ENCODE measurements at places on chromosomes 5 and 9.

DNA sequence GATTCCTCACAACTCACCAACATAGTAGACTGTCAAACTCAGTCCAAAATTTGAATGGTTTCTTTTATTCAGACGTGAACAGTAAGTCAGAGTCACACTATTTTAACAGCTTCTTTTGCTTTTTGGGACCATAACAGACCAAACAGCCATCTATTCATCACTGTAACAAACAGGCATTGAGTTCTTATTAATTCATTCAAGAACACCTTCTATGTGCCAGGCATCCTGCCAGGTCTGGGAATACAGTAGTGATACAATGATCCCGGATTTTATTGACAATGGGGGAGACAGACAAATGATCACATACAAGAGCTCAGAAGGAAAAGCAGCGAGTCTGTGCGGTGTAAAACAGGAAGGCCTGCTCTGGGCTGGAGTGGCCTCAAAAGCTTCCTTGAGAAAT, 153.3 kb upstream of the ERCC6L2 start:
- DNase-seq = no peak

- no peak for DNase-seq
These were observed 180.0 kb upstream of the IL12B start for GRCh38 chr5:159510282-159510681.

GRCh38 chr5:150589862-150590601, 50.4 kb upstream of the SYNPO start:
- DNase-seq = no peak

GRCh38 chr9:30103647-30104394, 2280.6 kb upstream of the ACO1 start:
- DNase-seq = no peak

DNA sequence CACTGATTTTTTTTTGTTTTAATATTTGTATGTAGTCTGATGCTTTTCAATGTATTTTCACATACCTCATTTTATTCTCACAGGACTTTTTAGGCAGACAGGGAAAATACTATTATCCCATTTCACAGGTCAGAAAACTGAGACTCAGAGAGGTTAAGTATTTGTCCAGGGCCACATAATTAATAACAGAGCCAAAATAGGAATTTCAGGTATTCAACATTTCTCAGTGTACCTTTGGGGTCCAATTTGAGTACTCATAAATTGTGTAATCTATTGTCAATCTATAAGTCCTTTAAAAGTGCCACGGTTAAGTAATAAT, 120.7 kb upstream of the GRHPR start:
- no peak for DNase-seq

GRCh38 chr9:122065923-122066629, 27.0 kb downstream of the TTLL11 start:
- no peak for DNase-seq

GRCh38 chr5:135545099-135545498, 9.3 kb upstream of the NEUROG1 start:
- DNase-seq = no peak

DNA sequence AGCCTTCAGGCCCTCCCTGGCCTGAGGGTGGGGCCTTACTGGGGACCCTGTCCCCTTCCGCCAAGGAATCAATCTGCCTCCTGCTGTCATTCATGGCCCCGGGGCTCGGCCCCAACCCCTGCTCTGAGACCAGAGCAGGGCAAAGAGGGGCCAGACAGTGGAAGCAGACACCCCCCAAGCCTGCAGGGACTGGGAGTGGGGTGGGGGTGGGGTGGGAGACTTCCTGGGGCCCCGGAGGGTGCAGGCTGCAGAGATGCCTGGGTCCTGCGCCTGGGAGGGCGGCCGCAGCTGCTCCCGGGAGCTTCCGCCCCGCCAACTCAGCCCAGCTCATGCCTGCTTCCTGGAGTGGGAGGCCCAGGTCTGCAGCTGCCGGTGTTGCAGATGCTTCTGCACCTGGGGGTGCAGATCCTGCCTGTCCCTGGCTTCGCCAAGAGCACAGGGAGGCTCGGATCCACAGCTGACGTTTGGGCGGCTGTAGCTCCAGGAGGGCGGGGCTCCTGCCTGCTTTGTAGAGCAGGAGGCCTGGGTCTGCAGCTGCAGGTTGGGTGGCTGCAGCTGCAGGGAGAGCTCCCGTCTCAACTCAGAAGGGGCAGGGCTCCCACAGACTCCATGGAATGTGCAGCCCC, 6.2 kb downstream of the KIF4B start:
- no peak for DNase-seq

- DNase-seq = no peak
These were observed 12.0 kb upstream of the PSMD5 start for GRCh38 chr9:120854596-120855327.

GRCh38 chr9:72950875-72951442, 1.9 kb downstream of the ALDH1A1 start:
- no peak for DNase-seq

- no peak for DNase-seq
These were observed 358.9 kb upstream of the PCSK5 start for GRCh38 chr9:75531588-75531987.

GRCh38 chr5:39670391-39670790, 245.6 kb upstream of the DAB2 start:
- DNase-seq = no peak
